Activated CD8-positive, alpha-beta T cell treated with anti-CD3 and anti-CD28 coated beads for 36 hours (primary cell): ENCODE measurements at places on chromosomes 4 and X.
A peak's percentile ranks its signal among the peaks of the same experiment; 100 is the strongest.

GRCh38 chr4:148065075-148065474, 333.2 kb downstream of the ARHGAP10 start:
- no peak for DNase-seq

GRCh38 chr4:67608027-67608426, 49.5 kb downstream of the STAP1 start:
- DNase-seq = no peak

DNA sequence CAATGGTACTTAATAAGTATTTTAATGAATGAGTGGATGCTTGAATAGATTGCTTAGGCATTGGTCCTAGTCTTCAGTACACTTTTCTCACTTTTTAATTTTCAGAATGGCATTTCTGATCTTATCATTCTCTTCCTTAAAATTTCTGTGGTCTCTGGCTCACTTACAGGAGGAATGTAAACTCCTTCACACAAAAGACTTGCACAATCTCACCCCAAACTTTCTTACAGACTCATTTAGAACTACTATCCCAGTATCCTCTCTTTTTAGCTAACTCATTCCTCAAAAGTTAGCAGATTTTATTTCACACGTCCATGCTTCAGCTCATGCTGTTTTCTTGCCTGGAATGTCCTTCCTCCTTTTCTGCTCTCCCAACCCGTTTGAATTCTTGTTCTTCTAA, 350.1 kb downstream of the GRXCR1 start:
- no peak for DNase-seq

DNA sequence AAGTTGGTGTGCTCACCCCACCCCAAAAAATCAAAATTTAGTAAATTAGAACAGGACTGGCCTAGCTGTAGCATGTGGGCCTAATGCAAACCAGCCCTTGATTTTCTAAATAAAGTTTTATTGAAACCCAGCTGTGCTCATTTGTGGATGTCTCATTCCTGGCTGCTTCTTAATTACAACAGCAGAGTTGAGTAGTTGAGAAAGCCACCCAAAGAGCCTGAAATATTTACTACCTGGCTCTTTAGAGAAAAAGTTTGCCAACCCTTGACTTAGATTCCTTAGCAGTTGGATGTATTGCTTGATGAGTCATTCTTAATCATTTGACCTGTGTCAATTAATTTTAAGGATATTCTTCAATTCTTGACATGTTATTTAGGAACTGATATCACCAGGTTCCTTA, 168.3 kb upstream of the PUDP start:
- no peak for DNase-seq

DNA sequence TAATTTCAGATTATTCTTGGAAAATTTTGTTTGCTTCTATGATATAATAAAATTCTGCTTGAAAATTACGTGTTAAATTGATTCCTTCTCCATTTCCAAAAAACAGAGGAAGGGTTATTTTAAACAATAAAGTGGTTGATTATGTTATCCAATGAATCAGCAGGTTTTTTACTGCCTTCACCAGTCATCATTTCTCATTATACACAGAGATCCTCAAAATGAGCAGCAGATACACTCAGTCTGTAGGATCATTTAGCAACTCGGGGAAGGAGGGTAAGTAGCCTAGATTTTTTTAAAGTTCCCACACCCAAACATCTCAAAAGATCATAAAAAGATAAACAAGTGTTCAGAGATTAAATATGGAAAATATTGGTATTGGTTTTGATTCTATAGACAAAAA, 6.8 kb upstream of the TMEM144 start:
- DNase-seq = no peak

- DNase-seq = peak; percentile 11
These were observed at the start of gene ZNF185 for GRCh38 chrX:152897222-152898131. TSS of gene ZNF185 (plus strand) at chrX:152898067. CDS start at chrX:152914490, 16,423 bp downstream.
